CD4-positive, alpha-beta T cell treated with Interleukin-2 at 100 ng/mL for 4 hours (primary cell): ENCODE measurements at places on chromosomes 1 and 21.

DNA sequence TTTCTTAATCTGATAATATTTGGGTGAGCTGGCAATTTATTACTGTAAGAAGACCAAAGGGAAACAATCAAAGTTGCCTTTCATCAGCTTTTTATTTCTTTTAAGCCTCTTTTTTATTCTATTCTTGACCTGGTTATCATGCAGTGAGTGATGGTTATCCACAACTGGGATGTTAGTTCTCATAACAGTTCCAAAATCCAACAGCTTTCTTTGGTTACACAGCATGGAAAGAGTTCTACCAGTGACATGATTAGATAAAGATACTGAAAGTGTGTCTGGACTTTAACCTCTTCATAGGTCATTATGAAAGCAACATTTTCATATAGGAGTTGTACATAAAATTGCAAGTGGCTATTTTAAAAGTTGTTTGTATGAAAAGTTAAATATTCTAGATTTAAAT is 163.0 kb downstream of the SYT2 start:
- DNase-seq, result no peak

- DNase-seq, result no peak
Observed at GRCh38 chr1:107953556-107953955, 11.4 kb downstream of the VAV3 start.

- DNase-seq, result no peak
Observed at GRCh38 chr1:5125208-5125607, 470.8 kb downstream of the AJAP1 start.

- DNase-seq, result no peak
Observed at GRCh38 chr1:29664711-29665110, 428.4 kb downstream of the PTPRU start.

- DNase-seq, result no peak
Observed at GRCh38 chr1:145993618-145994390, 2.6 kb downstream of the TXNIP start.

- DNase-seq, result no peak
Observed at GRCh38 chr1:242139442-242139841, 140.5 kb upstream of the MAP1LC3C start.

- no peak for DNase-seq
Observed at GRCh38 chr1:119331915-119332314, 36.7 kb upstream of the HAO2 start.

DNA sequence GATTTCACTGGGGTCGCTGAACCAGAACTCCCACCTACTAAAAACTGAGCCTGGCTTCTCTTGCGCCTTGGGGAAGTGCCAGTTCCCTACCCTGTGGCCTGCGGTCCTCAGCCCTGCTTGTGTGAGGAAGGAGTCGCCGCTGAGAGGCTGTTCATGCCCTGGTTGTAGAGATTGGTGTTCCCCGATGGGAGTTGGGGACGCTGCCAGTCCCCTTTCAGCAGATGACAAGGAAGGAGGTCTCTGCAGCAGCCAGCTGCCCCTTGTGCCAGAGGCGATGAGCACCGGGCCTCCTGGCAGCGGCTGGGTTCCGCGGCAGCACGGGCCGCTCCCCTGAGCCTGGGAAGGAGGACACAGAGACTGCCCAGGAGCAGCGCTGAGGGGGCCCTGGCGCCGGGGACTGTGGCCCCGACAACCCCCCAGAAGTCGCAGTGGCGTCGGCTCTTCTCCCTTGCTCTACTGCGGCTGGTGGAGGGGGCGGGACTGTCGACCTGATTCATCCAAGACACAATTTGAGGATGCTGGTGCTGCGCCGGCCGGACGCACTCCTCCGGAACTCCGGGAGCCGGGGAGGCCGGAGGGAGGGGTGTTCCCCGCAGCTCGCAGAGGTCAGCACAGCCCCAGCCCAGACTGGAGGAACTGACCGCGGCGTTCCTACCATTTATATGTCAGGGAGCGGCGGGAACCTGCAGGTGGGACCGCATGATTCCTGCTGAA is 12.0 kb upstream of the ADORA3 start:
- DNase-seq, result no peak

- no peak for DNase-seq
Observed at GRCh38 chr1:146001709-146002108, 5.3 kb upstream of the TXNIP start.

GRCh38 chr1:100404821-100405220 is 52.5 kb downstream of the CDC14A start:
- no peak for DNase-seq

DNA sequence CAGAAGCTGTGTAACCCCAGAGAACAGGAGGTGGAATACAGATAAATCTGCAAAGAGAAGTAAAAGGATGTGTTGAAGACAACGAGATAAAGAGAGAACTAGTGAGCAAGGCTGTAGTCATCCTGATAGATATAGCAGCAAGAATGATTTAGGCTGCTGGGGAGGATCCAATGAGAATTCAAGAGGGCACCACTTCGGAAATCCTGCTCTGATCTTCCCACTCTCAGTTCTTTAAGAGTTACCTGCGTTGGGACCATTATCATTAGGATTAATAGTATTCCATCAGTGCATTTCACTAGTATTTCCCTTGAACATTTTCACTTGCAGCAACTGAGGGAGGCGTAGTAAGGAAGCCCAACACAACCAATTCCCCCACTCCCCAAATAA is at the start of gene BRINP3:
Gene BRINP3, minus strand, starts transcription at position 103 of the 387 bp plus-strand sequence.
- no peak for DNase-seq

GRCh38 chr1:211830055-211830327 is 572 bp downstream of the LPGAT1 start:
- peak; percentile 16 for DNase-seq

GRCh38 chr1:28436211-28436769 is 66.8 kb downstream of the PHACTR4 start:
- DNase-seq, result no peak

DNA sequence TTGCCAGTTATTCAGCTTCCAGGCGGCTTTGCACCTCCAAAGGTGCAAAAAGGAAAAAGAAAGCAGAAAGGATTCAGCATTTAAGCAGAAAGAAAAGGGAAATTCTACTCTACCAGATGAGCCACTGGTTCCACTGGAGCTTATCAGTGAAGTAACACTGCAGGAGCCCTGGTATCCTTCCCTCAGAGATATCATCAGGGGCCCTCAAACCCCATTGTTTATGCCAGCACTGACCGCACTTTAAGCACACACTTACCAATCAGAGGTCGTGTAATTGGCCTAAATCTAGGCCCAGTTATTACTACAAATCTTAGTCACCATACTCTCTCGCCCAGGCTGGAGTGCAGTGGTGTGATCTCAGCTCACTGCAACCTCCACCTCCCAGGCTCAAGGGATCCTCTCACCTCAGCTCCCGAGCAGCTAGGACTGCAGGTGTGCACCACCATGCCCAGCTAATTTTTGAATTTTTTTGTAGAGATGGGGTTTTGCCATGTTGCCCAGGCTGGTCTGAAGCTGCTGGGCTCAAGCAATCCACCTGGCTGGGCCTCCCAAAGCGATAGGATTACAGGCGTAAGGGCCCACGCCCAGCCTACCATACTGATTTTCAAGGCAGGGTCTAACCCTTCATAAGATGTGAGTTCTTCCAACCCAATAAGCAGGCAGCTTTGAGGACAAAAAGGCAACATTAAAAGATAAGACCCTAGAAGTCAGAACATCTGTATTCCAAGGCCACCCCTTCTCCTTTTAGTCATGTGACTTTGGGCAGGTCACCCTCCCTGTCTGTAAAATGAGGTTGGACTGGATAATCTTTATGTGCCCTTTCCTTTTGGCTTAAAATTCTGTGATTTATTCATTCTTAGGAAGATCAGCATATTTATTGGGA is 125.3 kb downstream of the SYT2 start:
- DNase-seq, result no peak

DNA sequence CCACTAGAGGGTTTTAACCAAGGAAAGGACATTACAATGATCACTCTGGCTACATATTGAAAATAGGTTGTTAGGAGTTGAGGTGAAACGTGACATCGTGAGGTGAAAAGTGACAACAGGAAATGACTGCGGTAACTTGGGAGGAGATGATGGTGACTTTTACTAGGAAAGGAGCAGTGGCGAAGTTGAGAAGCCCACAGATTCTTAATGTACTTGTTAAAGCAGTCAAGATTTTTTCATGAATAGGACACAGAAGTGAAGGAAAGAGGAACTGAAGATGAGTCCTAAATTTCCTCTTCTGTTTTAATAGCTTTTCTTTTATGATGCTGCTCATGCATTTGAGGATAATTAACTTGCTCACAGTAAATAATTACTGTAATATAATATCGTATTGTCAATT is 59.5 kb downstream of the OMA1 start:
- DNase-seq, result no peak

- no peak for DNase-seq
Observed at GRCh38 chr1:45370575-45370974, 30.3 kb upstream of the MUTYH start.

DNA sequence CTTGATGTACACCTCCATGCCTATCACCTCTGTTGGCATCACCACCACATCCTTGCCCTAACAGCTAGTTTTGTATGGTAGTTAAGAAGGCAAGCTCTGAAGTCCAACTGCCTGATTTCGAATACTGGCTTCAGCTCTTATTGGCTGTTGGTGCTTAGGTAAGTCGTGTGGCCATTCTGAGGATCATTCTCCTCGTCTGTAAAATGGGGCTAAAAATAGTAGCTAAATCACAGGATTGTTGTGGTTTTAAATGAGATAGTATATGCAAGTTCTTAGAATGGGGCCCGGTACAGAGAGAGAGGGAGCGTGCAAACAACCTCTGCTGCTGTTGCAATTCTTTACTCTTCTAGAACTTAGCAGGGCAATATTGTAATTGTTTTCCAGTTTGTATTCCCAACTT is 20.8 kb upstream of the SPOCD1 start:
- no peak for DNase-seq

GRCh38 chr1:107593501-107594209 is 371.3 kb downstream of the VAV3 start:
- no peak for DNase-seq

DNA sequence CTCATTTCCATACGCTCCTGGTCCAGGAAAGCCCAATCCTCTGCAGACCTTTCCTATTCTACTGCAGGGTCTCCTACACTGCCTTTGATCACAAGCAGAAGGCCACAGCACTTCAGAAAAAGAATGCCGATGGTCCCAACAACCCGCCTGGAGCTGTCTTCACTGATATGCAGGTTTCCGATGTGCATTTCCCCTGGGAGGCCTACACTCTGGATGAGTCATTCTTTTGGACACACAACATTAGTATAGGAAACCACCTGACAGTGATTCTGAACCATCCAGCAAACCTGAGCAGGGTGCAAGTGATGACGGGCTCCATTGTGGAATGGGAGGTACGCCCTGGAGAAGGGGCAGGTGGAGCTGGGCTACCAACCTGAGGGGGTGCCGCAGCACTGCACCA is 15.0 kb downstream of the PCAT6 start:
- DNase-seq, result no peak

DNA sequence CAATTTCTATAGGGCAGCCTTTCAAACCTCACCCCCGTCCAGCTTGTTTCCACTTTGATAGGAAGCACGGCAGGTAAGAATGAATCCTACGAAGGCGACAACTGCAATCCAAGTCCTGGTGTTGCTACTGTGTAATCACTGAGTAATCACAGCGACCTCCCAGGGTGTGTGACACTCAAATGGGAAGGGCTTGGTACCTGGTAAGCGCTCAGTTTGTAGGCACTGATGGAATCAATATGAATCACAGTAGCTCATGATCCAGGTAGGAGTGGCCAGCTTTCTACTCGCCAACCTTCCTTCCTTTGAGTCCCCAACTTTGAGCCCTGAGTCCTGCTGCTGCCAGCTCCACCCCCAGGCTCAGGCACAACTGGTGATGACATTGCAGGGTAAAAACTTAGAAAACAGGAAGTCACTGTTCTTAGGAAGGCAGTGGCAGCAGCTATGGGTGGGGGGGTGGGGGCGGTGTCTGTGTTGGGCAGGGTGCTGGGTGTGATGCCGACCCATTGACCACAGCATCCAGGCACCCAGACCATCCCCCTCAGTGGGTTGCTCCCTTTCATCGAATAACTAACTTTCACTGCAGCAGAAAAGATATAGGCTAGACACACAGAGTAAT is 70.7 kb downstream of the CD247 start:
- peak; percentile 87 for DNase-seq

GRCh38 chr1:204958317-204959307 is 84.4 kb upstream of the CNTN2 start:
- no peak for DNase-seq

DNA sequence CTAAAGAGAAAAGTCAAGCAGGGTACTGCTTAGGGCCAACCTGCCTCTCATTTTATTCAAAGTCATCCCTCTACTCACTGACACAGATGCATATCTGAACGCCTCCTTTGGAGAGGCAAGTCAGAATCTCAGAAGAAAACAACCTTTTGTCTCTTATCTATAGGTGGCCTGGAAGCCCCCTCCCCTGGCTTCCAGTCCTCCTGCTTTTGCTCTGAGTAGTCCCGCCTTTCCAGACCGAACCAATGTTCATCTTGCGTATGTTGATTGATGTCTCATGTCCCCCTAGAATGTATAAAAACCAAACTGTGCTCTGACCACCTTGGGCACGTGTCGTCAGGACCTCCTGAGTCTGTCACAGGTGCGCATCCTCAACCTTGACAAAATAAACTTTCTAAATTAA is 81.8 kb downstream of the WDR4 start:
- no peak for DNase-seq

- no peak for DNase-seq
Observed at GRCh38 chr1:205970486-205970885, 27.2 kb upstream of the SLC26A9 start.

- DNase-seq, result no peak
Observed at GRCh38 chr21:36127977-36128376, 6.9 kb upstream of the CBR3 start.

GRCh38 chr1:19053486-19053885 is 97.0 kb upstream of the IFFO2 start:
- no peak for DNase-seq

DNA sequence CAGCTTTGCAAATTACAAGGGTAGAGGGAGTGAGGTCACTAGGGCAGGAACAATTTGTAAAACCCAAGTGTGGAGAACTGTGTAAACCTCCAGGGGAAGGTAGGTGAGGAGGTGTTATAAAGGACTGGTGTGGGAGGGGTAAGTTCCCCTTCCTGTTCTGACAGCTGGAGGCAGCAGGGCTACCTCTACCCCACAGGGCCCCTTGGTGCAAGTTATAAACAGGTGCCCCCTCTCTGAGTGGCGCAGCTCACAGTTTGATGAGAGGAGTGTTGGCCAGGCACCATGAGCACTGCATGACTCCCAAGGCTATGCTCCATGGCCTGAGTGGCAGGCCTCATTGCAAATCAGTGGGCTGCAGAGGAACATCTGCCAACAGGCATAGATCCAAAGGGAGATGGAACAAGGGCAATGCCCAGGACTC is 41.0 kb downstream of the MFSD2A start:
- peak; percentile 16 for DNase-seq

DNA sequence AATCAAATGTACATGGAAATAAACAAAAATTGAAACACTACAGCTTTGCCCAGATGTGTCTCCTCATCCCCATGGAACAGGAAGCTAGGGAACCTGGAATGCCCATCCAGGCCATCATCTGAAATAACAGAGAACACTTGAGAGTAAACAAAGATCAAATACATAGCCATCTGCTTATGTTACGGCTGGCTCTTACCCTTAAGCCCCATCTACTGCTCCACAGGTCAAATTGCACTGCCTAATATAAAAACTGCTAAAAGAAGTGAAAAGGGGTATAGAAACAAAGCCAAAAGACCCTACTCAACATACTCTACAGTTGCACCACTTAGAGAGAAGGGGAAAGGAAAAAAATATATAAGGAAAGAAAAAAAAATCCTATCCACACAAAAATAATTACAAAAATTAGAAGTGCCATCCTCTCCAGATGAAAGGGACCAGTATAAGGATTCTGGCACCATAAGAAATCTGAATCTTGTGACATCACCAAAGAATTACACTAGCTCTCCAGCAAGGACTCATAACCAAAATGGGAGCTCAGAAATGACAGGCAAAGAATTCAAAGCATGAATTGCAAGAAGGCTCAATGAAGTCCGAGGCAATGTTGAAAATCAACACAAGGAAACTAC is 26.9 kb downstream of the OR6Y1 start:
- peak; percentile 6 for DNase-seq
